ENCODE measurements at places on chromosomes 3 and 15.
A peak's percentile ranks its signal among the peaks of the same experiment; 100 is the strongest.

GRCh38 chr3:12983319-12983718 lies 89.9 kb downstream of the IQSEC1 start:
- no peak for DNase-seq

GRCh38 chr3:143040261-143040879 lies 39.0 kb downstream of the U2SURP start:
- no peak for DNase-seq

GRCh38 chr15:62063825-62064635 lies 2.7 kb upstream of the C2CD4A start:
- DNase-seq: no peak

DNA sequence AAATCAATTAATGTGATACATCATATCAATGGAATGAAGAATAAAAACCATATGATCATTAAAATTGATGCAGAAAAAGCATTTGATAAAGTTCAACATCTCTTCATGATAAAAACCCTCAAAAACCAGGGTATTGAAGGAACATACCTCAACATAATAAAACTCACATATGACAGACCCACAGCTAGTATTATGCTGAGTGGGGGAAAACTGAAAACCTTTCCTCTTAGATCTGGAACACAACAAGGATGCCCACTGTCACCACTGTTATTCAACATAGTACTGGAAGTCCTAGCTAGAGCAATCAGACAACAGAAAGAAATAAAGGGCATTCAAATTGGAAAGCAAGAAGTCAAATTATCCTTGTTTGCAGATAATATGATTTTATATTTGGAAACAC lies 30.5 kb downstream of the CCK start:
- DNase-seq: no peak

DNA sequence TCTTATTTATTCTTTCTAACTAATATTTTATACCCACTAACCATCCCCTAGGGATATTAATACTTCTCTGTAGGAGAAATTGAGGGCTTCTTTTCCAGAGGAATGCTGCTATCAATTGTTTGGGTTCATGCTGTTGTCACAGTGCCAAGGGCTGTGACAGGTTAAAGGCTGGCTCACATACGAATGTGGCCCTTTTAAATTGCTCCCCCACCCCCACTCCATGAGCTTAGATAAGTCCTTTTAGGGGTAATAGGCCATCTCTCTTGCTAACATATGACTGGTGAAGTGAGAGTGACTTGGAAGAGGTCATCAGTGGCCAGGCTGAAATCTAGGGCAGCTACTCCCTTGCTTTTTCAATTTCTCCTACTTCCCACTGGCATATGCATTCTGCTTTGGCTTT lies 121.9 kb upstream of the DPH6 start:
- no peak for DNase-seq

DNA sequence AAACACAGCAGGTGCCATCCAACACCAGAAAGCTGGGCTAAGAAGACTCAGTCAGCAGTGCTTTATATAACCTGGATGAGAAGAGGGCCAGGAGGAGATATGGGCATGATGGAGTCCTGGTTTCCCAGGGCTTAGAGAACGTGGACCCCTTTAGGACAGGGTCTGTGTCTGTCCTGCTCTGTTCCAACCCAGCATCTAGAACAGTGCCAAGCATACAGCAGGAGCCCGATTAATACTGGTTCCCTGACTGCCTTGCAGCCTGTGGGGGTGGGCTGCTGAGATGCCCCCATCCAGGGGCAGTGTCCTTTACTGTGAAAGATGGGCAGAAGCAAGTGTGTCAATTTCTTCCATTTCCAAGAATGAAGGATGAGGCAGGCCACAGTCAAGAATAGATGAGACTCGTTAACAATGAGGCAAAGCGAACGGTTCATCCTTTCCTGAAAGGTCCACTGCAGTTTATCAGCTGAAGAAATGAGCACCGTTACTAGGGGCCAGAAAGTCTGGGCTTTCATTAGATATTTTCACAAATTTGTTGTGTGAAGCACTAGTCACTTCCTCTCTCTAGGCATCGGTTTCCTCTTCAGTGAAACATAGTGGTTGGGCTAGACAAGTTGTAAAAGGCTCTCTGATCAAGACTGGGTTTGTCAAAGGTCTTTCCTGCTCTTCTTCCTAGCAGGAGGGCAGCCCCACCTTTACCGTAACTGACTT lies 72.0 kb upstream of the HERC1 start:
- no peak for DNase-seq

DNA sequence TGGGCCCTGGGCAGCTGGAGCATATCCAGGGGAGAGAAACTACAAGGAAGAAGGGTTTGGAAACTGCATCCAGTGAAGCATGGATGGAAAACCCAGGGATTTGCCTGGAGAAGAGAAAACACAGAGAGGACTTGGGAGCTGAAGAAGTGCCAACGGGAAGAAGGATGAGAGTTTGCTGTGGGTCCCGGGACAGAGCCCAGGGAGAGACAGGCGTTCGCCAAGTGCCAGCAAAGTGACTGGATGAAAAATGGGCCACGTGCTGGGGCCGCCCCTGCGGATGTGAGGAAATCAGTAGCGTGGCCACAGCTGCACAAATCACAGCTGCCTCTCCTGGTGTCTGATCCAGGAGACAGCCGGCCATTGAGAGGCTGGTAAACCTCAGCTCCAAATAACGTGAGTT lies 70.4 kb downstream of the HES1 start:
- no peak for DNase-seq

- peak; percentile 58 for DNase-seq
These were observed 61.3 kb upstream of the LPP start for GRCh38 chr3:188092648-188093047.

GRCh38 chr3:123046262-123047061 lies 18.9 kb upstream of the SEMA5B start:
- no peak for DNase-seq

- no peak for DNase-seq
These were observed 20.9 kb downstream of the FYCO1 start for GRCh38 chr3:45974686-45975085.

DNA sequence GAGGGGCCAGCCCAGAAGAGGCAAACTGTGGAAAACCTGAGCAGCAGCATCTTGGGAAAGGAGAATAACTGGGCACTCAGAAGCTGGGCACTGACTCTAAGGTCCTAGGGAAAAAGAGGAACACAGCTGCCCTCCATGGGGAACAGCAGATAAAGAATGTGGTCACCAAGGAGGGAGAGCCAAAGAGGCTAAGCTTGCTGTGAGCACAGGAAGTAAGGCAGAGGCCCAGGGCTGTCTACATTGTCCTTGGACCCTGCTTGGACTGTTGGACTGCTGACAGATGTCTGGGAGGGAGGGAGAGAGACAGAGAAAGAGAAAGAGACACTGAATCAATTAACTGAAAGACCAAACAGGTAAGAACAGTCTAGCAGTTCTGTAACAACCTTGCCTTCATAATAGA lies 4.5 kb upstream of the MNS1 start:
- DNase-seq: no peak

DNA sequence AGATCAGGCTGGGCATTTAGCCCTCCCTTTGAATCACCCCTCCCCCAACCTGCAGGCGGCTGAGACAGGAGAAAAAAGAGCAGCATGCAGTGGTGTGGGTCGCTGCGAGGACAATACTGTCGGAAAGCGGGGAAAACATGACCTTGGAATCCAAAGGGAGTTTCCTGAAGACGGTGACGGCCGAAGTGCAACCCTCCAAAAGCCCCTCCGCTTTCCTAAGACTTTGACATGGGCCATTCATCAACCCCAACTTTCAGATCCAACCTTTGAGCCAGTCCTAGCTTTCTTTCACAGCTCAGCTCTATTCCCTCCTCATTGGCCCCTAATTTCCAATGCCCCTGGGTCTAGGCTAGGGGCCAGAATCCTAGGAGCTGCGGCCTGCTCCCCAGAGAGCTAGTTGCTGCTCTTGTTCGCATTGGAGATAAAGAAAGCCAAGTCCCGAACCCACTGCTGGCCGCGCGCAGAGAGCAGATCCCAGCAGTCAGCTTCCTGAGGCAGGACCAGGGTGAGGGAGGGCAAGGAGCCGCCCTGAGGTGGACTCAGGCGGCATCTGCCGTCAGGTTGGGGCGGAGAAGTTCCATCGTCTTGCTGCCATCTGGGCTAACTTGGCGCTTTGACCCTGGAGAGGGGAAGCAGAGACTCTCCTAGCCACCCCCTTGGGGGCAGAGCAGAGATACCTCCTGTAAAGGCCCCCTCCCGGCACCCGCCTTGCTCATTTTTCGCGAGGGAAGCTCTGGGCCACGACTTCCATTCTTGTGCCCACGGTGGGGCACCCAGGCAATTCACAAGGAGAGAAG lies 914 bp downstream of the ZIC4 start:
- no peak for DNase-seq

DNA sequence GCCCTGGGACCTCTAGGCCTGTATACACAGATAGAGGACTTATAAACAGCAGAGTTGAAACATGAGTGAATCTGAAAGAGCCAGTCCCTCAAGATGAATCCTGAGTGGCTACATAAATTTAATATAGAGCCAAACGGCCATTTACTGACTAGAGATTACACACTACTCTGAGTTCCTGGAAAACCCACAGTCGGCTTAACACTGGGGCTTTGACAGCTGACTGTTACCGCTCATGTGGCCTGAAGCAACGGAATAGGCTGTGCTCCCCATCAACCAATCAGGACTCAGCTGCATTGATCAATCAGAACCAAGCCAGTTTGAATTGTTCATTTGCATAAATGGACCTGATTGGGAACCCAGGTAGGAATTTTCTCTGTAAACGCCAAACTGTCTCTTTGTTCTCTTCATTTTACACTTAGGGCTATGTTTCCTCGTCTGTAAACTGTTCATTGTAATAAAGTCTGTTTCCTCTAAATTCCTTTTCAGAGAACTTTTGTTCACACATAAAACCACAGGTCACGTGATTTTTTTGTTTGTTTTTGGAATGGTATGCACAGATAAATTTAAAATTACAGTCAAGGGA lies 40.5 kb downstream of the CCNL1 start:
- DNase-seq: no peak

GRCh38 chr3:148178503-148178902 lies 519.2 kb upstream of the AGTR1 start:
- DNase-seq: no peak

- DNase-seq: no peak
These were observed 25.0 kb downstream of the PDE8A start for GRCh38 chr15:85006655-85007054.

GRCh38 chr3:52005571-52005986 lies 9.9 kb upstream of the RPL29 start:
- DNase-seq: no peak

- peak; percentile 45 for DNase-seq
These were observed 45.7 kb upstream of the DUT start for GRCh38 chr15:48285329-48286214.

DNA sequence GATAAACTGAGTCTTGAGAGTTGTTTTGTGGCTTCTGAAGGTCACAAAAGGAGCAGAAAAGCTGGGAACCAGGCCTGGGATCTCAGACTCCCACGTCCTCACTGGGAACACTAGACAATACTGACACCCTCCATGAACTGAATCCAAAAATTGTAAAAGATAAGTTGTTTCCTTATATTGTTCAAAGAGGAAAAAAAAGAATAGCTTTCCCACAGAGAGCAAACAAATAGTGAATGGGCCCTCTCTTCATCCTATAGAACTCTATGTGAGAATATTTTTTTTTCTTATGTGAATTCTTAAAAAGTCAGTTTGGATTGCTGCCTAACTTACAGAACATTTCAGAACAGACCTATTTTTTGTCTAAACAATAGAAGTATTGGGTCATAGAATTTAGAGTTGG lies 203.5 kb downstream of the MECOM start:
- DNase-seq: no peak

DNA sequence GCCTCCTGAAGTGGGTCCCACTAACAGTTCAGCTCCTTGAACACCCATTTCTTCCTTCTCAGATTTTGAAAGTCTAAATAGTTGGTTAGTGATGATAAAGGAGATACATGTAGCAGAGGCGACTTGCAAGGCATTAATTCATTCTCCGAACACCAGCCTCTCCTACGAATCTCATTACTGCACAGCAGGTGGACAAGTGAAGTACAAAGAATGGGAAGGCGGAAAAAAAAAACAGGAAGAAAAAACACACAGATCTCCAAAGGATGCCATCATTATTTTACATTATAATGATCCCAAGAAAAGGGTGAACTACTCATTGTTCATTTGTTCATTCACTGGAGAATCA lies 276.5 kb downstream of the MAGI1 start:
- DNase-seq: no peak

DNA sequence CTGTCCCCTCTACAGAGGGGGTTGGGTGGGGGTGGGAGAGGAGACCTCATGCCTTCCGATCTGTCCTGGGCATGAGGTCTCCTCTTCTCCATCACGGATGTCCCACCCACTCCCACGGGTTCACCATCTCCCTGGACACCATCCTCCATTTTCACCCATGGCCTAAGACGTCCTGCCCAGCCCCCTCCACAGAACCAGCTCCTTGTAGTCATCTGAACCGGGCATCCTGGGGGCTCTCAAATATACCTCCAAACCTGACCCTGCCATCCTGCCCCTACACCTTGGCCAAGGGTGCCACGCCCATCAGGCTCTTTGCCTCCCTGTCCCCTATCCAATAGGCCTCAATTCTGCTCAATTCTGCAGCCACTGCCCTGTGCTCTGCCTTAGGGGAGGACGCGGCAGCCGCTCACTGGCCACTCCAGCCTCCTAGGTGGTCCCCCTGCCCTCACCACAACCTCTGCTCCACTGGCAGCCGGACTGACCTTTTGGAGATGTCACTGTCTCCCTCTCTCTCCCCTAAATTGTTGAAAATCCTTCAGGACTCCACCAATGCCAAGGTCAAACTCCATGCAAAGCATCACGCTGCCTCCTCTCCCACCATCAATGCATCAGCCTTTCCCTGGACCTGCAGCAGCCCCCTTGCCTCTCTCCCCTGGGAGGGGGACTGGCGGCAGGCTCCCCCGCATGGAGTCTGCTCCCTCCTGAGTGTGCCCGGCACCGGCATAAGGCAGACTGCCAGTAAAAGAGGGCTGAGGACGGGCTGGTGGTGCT lies 9.4 kb upstream of the ANPEP start:
- DNase-seq: no peak

DNA sequence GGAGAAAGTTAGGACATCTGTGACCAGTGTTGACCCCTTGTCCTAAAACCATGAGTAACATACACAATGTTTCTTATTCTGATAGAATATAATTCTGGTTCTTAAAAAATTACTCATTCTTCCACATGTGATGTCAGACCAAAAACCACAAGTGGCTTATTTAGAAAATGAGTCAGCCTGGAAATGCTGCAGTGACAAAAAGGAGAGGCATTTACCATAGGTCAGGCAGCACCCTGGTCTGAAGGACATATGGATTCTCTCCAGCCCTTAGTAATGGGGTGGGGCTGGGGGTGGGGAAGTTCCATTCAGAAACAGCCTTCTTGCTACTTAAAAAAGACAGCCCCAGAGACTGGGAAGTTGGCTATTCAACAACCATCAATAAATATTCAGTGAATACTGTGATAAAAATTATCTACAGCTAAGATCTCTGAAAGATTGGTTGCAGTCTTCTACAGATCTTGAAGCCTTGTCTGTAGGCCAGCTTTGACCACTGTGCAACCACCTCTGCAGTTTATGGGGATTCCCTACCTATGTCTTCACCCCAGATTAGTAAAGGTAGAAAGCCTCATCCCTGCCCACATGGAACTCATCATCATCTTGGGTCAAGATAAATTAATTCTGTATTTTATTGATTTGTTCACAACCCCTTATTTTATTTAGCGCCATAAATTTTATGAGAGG lies 34.9 kb upstream of the TIMP4 start:
- DNase-seq: peak; percentile 63

GRCh38 chr15:38455092-38455491 lies 1.2 kb downstream of the FAM98B start:
- no peak for DNase-seq

- no peak for DNase-seq
These were observed 357 bp upstream of the MAN2C1 start for GRCh38 chr15:75368689-75369239.
